ENCODE measurements at places on chromosomes 3 and 15.
A peak's percentile ranks its signal among the peaks of the same experiment; 100 is the strongest.

DNA sequence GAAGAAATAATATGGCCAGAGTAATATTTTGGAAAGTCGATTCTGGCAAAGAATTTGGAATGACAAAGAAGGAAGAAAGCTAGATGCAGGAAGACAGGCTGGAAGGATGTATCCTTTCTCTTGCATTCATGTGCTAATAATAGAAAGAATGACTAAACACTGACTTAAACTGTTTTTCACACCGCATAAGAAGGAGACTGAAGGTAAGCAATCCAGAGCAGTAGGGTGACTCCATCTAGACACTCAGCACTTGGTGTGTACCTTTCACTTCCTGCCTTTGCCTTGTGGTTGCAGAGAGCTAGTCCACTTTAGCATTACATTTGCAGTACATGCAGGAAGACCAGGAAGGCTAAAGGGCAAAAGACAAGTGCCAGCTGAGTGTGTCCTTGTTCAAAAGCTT, 234.6 kb downstream of the RBMS3 start:
- peak; percentile 55 for DNase-seq

GRCh38 chr15:76366714-76367113, 30.1 kb downstream of the ISL2 start:
- no peak for DNase-seq

GRCh38 chr3:195907934-195908693, at the start of gene TNK2:
TNK2 (minus strand) TSS chr3:195908551; CDS start chr3:195888588, 19,963 bp downstream.
- peak; percentile 12 for DNase-seq

- peak; percentile 47 for DNase-seq
Measured at GRCh38 chr3:69305011-69305410, 80.9 kb downstream of the FRMD4B start.

DNA sequence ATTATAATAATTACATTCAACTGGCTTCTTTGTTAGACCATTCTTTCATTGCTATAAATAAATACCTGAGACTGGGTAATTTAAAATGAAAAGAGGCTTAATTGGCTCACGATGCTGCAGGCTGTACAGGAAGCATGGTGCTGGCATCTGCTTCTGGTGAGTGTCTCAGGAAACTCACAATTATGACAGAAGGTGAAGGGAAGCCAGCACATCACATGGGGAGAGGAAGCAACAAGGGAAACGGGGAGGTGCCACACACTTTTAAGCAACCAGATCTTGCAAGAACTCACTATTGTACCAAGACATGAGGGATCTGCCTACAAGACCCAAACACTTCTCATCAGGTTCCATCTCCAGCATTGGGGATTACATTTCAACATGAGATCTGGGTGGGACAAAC, 413.1 kb upstream of the ARRDC4 start:
- DNase-seq, result no peak

GRCh38 chr3:98599647-98600411, 6.4 kb upstream of the CPOX start:
- DNase-seq, result no peak

DNA sequence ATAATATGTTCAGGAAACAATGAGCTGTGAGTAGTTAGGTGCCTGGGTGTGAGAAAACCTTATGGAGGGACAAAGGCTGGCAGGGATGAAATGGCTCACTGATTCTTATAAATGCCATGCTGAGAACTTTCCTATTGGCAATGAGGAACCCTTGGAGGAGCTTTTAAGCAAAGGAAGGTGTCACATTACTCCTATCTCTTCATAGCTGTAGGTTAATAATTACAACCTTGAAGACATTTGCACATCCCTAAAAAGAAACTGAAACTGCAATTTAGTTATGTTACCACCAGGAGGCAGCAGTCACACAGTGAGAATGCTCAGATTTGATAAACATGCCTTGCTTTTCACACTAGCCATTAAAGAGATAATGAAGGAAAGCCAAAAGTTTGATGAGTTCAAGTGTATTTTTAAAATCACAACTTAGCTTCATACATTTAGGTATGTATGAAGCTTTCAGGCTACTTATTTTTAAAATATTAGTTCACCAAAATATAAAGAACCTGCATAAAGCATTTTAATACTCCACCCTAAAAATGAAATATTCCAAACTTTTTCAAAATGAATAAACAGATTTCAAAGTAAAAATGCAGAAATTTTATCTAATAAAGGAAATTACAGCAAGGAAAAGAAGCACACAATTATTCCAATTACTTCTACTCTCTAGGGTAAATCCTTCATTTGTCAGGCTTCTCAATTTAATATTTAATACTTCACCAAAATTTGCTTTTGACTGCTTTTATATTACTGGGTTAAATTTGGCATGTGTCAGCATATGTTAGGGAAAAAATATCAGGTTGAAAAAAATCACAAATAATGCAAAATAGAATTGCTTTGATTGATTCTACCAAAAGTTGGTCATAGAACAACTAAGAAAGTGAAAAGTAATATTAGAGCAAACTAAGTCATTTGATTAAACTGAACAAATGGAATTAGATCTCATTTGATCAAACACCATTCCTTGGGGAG, 136.9 kb upstream of the SLC2A2 start:
- DNase-seq, result no peak

- DNase-seq, result no peak
Measured at GRCh38 chr15:89785774-89786140, 9.6 kb downstream of the MESP2 start.

DNA sequence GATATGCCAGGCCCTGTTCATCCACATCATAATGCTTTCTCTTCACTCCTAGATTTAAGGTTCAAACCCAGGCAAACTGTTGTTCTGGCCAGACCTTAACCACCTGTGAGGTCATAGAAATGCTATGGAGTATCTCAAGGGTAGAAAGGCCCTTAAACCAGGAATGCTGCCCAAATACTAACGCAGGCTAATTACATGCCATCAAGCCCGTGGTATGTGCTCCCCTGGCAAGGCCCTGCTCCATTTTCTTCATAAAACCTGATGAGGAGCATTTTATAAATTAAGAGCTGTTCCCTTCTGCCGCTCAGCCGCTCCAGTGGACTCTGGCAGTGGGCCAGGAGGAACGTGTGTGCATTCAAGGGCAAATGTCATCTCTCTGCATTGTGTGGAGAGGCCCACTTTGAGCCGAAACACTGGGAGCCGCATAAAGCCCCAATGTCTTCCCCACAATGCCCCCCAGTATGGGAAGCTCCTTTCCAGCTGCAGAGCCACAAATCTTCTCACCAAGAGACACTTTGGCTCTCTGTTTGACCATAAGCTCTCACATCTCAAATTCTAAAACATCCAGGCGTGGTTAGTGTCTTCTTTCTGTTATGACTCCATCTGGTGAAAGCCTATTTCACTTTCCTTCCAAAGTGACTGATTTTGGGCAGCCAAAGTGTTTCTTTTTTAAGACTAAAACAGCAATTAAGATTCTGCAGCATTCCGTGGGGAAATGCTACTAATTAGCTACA, 210.8 kb upstream of the NR2E3 start:
- no peak for DNase-seq

GRCh38 chr3:102141096-102141927, 292.0 kb downstream of the NFKBIZ start:
- DNase-seq, result peak; percentile 90

- DNase-seq, result no peak
Measured at GRCh38 chr3:27688053-27688452, 34.1 kb downstream of the EOMES start.

GRCh38 chr3:194101592-194102432, 34.1 kb upstream of the HES1 start:
- no peak for DNase-seq

- DNase-seq, result no peak
Measured at GRCh38 chr3:10930666-10931040, 61.9 kb upstream of the SLC6A1 start.

GRCh38 chr3:128278130-128278529, 124.8 kb downstream of the EEFSEC start:
- DNase-seq, result no peak

- no peak for DNase-seq
Measured at GRCh38 chr3:149310796-149311534, 22.5 kb downstream of the TM4SF18 start.

DNA sequence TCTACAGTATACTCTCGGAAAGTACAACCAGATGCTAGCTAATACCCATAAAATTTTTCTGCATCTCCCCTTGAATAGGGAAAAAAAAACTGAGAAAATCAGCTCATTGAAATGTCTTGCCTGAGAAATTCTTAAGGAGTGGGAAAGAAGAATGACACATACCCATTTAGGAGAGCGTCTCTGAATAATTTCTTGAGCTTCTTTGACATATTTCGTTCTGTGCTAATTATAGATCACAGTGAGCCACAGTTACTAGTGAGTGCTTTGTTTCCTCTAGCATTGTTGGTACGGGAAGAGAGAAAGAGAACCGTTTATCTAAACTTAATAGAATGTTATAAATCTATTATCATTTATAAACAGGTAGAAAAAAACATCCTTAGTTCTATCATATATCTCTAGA, 588.4 kb downstream of the UNC13C start:
- no peak for DNase-seq

DNA sequence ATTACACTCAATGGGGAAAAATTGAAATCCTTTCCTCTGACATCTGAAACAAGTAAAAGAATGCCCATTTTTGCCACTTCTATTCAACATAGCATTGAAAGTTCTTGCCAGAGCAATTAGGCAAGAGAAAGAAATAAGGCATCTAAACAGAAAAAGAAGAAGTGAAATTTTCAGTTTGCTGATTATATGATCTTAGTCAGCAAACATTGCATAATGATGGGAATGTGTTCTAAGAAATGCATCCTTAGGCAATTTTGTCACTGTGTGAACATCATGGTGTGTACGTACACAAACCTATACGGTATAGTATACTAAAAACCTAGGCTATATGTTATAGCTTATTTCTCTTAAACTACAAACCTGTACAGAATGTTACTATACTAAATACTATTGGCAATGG, 278.0 kb downstream of the CGGBP1 start:
- no peak for DNase-seq

DNA sequence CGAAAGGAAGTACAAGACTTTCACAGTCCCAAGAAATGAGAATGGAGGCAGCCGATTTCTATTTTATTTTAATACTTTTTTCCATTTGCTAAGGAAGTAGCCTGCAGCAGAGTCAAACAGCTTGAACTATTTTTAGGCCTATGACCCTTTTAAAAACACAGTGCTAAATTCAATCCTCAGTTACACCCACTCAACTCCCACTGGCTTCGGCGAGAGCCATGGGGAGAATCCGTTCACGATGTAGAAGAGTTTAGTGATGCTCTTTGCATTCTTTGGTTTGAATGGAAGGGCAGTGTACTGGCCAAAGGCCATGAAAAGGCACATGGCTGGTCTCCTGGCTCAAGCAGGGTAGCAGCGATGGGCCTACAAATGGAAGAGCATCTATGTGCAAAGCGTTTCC, 343.5 kb downstream of the FOXP1 start:
- no peak for DNase-seq

DNA sequence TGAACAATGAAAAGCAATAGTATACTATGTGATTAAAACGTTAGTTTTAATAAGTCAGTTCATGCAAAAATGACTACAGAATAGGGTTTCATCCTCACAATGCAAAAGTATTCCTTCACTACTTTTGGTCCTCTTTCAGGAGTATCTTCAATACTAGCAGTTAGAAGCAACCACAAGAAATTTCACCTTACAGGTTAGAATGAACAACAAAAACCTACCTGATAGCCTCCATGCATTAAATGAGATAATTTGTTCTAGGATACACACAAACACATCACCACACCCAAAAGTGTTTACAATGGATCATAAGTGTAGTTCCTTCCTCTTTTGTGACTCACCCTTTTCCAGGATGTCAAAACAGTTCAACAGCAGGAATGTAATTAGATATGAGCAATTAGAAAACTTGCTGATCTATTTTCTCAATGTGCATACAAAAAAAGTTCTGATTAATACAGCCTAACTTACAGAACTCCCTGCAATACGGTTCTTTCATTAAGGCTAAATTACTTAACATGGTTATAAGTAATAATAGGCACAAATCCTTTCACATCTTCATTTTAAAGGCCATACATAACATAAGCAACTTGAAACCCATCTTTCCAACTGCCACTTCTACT, 21.6 kb downstream of the UACA start:
- peak; percentile 67 for DNase-seq

DNA sequence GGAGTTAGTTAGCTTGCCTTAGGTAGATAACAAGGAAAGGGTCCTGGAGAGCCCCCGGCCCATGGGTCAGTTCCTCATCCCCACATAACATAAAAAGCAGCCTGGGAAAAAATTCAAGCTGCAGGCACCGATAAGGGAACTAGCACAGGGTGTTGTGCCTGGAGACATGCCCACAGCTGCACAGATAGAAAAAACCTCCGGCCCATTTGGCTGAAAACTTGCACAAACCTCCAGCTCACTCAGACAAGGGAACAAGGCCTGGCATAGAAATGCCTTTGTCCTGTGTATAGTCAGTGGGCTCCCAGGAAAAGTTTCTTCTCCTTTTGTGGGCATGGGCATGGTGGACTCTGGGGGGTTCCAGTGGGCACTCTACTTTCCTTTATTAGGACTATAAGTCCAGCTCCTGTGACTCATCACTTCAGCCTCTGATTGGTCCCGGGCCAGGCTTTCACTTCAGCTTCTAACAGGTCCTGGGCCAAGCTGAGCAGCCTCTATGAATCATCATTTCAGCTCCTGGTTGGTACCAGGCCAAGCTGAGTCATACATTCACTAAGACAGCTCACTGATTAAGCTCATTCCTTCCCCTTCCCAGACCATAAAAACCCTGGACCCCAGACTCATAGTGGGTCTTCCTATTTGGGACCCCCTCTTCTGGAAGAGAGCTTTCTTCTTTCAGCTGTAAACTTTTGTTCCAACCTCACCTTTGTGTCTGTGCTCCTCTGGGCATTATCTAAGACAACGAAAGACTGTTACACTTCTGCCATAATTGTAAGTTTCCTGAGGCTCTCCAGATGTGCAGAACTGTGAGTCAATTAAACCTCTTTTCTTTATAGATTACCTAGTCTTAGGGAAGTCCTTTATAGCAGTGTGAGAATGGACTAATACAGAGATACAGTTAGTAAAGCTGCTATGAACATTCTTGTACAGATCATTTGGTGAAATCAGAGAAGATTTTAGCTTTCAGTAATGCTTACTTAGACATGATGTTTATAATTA, 348.0 kb upstream of the DPPA4 start:
- peak; percentile 99 for DNase-seq

GRCh38 chr3:147371140-147371539, 35.2 kb downstream of the ZIC4 start:
- DNase-seq, result no peak

DNA sequence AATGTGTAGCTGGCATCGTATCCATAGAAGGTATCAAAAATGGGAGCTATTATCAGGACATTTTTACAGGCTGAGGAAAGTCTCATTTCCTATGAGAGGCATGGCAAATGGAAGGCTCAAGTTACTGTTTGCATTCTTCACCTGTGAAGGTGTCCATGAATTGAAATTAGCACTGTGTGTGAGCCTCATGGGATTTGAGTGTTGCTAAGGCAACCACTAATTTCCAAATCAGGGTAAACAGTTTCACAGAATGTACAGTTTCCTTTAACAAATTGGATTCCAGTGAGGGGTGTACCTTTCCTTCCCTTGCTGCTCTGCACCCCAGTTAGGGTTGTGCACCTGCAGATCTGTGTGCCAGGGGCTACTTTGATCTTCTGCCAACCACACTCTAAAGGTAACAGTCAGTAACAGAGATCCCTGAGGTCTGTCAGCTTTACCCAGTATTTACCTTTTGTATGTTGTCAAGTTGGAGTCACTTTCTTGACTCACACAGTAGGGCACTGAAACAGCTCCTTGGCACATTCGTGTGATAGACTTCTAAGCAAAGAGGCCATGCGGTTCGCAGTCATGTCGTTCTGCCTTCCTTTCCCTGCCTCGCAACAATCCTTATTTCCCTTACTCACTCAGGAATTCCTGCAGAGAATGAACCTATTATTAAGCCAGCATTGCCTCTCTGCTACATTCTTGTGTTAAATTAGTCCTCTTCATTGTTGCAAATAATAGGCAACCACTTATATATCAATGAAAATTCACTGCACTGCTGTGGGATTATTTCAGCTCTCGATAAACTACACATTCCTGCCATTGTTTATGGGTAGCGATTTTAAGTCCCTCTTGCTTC, 129.8 kb upstream of the GBE1 start:
- no peak for DNase-seq

All from amniotic epithelial cell (primary cell).